Esophagus muscularis mucosa (tissue), 4 donors: ENCODE measurements at places on chromosomes 3 and 15. TPM values are rescaled to one million over a fixed set of nuclear protein-coding genes. Genes with fewer than 3 reads are reported as not detected.
A peak's percentile ranks its signal among the peaks of the same experiment; 100 is the strongest.

The PLA2G4F gene
- not detected for total RNA-seq

The MYD88 gene
- 25.0 TPM for total RNA-seq

The BCL2A1 gene
- 16.2 TPM for total RNA-seq

The ISL2 gene
- total RNA-seq: 5.0 TPM

The LRRC31 gene
- total RNA-seq: not detected

The MORC1 gene
- total RNA-seq: not detected

The ANKRD34C gene
- not detected for total RNA-seq

DNA sequence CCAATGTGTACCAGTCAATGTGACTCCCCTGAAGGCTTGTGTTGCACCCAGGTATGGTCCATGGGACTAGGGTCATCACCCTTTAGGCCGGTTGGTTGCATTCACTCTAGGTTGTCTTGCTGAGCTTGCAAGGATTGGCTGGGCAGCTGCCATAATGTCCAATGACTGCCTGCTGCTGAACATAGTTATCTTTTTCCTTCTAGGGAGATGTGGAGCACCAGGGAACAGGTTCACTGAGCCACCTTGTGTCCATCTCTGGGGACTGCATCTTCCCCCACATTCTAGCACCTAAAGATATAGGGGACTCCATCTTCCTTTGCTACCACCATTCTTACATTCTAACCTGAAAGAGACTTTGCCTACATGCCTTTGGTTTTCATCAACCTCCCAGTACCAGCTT lies 580.4 kb upstream of the TBL1XR1 start:
- DNase-seq: no peak
- no peaks in the 10 kb centered on the region for H3K27me3 ChIP-seq
- no peaks in the 10 kb centered on the region for H3K36me3 ChIP-seq
- no peak overlapping the region for H3K27ac ChIP-seq

- no peaks in the 10 kb centered on the region for H3K27me3 ChIP-seq
- H3K36me3 ChIP-seq: no peaks in the 10 kb centered on the region
- H3K4me1 ChIP-seq: no peaks in the 10 kb centered on the region
- H3K4me3 ChIP-seq: no peak overlapping the region
- no peak for DNase-seq
Observed at GRCh38 chr15:99052205-99052604, 44.6 kb upstream of the PGPEP1L start.

- H3K4me3 ChIP-seq: no peak overlapping the region
- H3K4me1 ChIP-seq: no peaks in the 10 kb centered on the region
- H3K27me3 ChIP-seq: no peaks in the 10 kb centered on the region
- no peak for DNase-seq
- no peak overlapping the region for H3K27ac ChIP-seq
Observed at GRCh38 chr3:71153713-71154112, 429.8 kb downstream of the FOXP1 start.

DNA sequence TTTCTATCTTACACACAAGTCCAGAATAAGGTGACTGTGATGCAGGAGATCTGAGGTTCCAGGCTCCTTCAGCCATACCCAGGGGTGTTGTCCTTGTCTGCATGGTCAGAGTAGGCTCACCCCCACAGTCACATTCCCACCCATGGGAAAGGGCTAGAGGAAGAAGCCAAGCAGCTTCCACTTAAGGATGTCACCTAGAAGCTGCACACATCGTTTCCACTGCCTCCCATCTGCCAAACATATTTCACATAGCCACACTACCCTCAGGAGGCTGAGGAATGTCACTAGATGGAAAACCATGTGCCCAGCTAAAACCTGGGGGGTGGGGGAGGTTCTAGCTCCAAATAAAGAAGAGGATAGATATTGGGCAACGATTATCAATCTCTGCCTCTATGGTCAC lies 58.1 kb downstream of the TMEM39A start:
- no peaks in the 10 kb centered on the region for H3K4me1 ChIP-seq
- no peaks in the 10 kb centered on the region for H3K27me3 ChIP-seq
- DNase-seq: peak; percentile 68
- no peak overlapping the region for H3K27ac ChIP-seq

GRCh38 chr15:59830873-59831272 lies 141.8 kb upstream of the BNIP2 start:
- no peak overlapping the region for H3K4me3 ChIP-seq
- H3K4me1 ChIP-seq: no peaks in the 10 kb centered on the region
- no peak for DNase-seq
- H3K36me3 ChIP-seq: no peaks in the 10 kb centered on the region
- H3K27ac ChIP-seq: no peak overlapping the region

- DNase-seq: no peak
- peaks cover 22% of the 10 kb centered on the region for H3K4me1 ChIP-seq
- H3K27ac ChIP-seq: no peak overlapping the region
- H3K36me3 ChIP-seq: no peaks in the 10 kb centered on the region
Observed at GRCh38 chr15:69590932-69591524, 138.4 kb downstream of the RPLP1 start.

DNA sequence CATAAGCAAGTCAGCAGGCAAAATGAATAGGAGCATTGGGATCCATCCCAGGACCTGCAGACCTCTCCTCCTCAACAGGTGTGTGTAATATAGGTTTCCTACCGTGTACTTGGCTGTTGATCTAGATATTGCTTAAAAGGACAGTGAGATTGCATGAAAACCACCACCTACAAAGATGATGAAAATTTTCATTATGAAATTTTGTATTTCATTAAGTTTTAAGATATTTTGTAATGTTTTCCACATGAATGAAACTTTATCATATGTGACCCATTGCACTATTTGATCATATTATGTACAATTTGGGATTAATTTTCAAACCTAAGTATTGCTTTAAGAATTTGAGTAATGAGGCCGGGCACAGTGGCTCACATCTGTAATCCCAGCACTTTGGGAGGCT lies 94.3 kb upstream of the TRPM1 start:
- H3K27me3 ChIP-seq: no peaks in the 10 kb centered on the region
- no peak for DNase-seq
- H3K36me3 ChIP-seq: no peaks in the 10 kb centered on the region
- no peak overlapping the region for H3K27ac ChIP-seq
- peaks cover 8% of the 10 kb centered on the region for H3K4me1 ChIP-seq

GRCh38 chr15:33671456-33671855 lies 296.8 kb upstream of the CHRM5 start:
- H3K36me3 ChIP-seq: no peaks in the 10 kb centered on the region
- no peak overlapping the region for H3K27ac ChIP-seq
- no peaks in the 10 kb centered on the region for H3K27me3 ChIP-seq
- no peak overlapping the region for H3K4me3 ChIP-seq
- H3K4me1 ChIP-seq: no peaks in the 10 kb centered on the region

GRCh38 chr15:73633991-73634495 lies 854 bp upstream of the NPTN start:
- no peak for DNase-seq
- H3K27me3 ChIP-seq: no peaks in the 10 kb centered on the region
- H3K36me3 ChIP-seq: no peaks in the 10 kb centered on the region
- H3K27ac ChIP-seq: peak overlapping the region; percentile 98

GRCh38 chr3:121957674-121958415 lies 63.6 kb downstream of the SLC15A2 start:
- H3K27me3 ChIP-seq: no peaks in the 10 kb centered on the region
- H3K36me3 ChIP-seq: no peaks in the 10 kb centered on the region
- no peak for DNase-seq
- H3K4me1 ChIP-seq: no peaks in the 10 kb centered on the region
- H3K27ac ChIP-seq: no peak overlapping the region

- H3K27me3 ChIP-seq: no peaks in the 10 kb centered on the region
- H3K4me1 ChIP-seq: no peaks in the 10 kb centered on the region
- no peak overlapping the region for H3K27ac ChIP-seq
- DNase-seq: no peak
- no peaks in the 10 kb centered on the region for H3K36me3 ChIP-seq
- no peak overlapping the region for H3K4me3 ChIP-seq
Observed at GRCh38 chr3:10647376-10647775, 142.0 kb upstream of the ATP2B2 start.

DNA sequence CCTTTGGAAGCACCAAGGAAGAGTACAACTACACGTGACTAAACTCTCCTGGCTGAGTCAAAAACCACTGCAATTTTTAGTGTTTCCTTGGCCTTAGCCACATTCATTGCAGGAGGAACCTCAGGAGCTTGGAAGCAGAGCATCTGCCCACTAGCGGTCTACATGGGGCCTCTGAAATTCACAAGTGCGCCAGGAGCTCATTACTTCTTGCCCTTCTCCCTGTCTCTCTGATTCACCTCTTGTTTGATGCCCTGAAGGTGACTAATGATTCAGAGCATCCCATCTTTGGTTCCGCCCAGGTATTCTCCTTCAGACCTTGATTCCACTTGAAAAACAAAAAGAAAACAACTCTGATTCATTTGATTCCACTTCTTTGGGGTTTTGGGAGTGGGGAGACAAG lies 201.1 kb upstream of the LPP start:
- H3K27ac ChIP-seq: no peak overlapping the region
- no peaks in the 10 kb centered on the region for H3K27me3 ChIP-seq
- H3K4me1 ChIP-seq: peaks cover 19% of the 10 kb centered on the region
- no peak for DNase-seq
- H3K4me3 ChIP-seq: no peak overlapping the region
- no peaks in the 10 kb centered on the region for H3K36me3 ChIP-seq

GRCh38 chr15:29070471-29071231 lies 184.9 kb downstream of the APBA2 start:
- H3K27me3 ChIP-seq: no peaks in the 10 kb centered on the region
- H3K36me3 ChIP-seq: no peaks in the 10 kb centered on the region
- H3K4me3 ChIP-seq: no peak overlapping the region
- H3K27ac ChIP-seq: no peak overlapping the region
- no peak for DNase-seq

GRCh38 chr3:126956866-126957650 lies 25.9 kb upstream of the PLXNA1 start:
- no peak overlapping the region for H3K4me3 ChIP-seq
- peaks cover 21% of the 10 kb centered on the region for H3K36me3 ChIP-seq
- no peak overlapping the region for H3K27ac ChIP-seq
- no peaks in the 10 kb centered on the region for H3K27me3 ChIP-seq

DNA sequence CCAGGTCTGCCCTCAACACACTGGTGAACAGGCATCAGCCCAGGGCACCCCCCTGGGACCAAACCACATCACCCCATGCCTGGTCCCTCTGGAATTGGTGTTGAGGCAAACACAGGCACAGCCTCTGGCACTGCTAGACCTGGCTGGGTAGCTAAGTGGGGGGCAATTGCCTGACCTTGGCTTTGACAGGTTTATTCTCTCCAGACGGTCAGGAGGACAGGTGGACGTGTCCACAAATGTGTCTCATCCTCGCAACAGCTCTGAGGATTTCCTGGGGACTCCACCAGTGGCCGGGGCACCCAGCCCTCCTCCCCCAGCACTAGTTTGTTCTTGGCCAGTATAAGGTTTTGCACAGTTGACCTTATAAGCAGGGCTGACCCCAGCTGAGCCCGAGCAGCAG lies 31.3 kb downstream of the TKT start:
- no peak for DNase-seq
- H3K27ac ChIP-seq: no peak overlapping the region
- H3K36me3 ChIP-seq: peaks cover 70% of the 10 kb centered on the region

DNA sequence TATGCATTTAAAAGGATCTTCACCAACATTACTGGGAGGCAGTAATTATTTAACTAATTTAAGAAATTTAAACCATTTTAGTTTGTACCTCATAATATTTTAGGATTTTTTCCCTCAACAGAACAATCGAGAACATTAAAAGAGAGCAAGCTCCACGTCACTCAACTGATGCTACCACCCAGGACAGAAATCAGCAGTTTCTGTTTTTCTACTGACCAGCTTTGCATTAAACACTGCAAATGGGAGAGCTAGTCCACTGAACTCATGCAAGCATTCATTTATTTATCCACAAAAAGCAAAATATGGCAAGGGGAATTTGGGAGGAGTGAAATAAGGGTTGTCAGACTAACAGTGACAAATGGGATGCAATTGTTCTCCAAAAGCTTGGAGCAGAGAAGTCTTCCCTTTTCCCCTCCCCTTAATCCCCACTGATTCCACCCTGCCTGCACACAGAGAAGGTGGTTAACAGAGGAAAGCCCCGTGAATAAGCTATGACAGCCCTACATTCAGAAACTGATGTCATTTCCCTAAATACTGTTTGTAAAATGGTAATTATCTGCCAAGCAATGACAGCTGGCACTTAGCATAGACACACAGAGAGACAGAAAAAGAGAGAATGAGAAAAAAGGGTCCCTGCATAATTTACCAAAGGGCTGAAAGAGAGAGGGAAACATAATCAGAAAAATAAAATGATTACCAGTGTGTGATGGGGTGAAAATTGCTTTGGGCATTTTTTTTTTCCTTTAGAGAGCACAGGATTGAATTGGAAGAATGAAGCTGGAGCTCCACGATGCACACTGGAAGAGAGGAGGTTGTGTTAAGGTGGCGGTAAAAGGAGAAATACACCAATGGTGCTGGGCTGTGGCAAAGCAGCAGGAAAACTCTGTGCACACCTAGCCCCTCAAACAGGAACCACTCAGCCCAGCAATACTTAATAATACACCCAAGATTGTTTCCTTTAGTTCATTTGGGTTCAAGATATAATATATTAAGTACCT lies 777.4 kb downstream of the TUSC7 start:
- H3K27me3 ChIP-seq: no peaks in the 10 kb centered on the region
- H3K4me3 ChIP-seq: no peak overlapping the region
- no peaks in the 10 kb centered on the region for H3K4me1 ChIP-seq
- no peaks in the 10 kb centered on the region for H3K36me3 ChIP-seq

DNA sequence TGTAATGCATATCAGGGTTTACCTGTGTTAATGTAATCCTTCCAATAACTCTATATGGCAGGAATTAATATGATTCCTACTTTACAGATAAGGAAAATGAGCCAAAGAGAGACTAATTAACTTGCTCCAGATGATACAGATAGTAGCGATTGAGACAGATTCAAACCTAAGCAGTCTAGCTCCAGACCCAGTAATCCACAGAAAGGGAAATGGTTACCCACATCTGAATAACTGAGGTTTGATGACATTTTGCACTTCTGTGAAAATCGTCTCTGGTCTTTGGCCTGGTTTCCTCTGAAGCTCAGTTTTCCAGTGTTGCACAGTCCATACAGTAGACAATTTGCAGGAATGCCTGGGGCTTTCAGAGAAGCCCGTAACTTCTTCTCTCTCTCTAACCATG lies 177.1 kb upstream of the UMPS start:
- H3K27ac ChIP-seq: no peak overlapping the region
- DNase-seq: no peak
- peaks cover 57% of the 10 kb centered on the region for H3K4me1 ChIP-seq
- H3K27me3 ChIP-seq: no peaks in the 10 kb centered on the region
- no peak overlapping the region for H3K4me3 ChIP-seq

GRCh38 chr15:76107169-76107568 lies 47.4 kb downstream of the TMEM266 start:
- no peaks in the 10 kb centered on the region for H3K27me3 ChIP-seq
- H3K4me1 ChIP-seq: no peaks in the 10 kb centered on the region
- H3K36me3 ChIP-seq: no peaks in the 10 kb centered on the region
- no peak for DNase-seq
- H3K4me3 ChIP-seq: no peak overlapping the region

- DNase-seq: no peak
- H3K27ac ChIP-seq: no peak overlapping the region
- no peaks in the 10 kb centered on the region for H3K36me3 ChIP-seq
- peaks cover 27% of the 10 kb centered on the region for H3K27me3 ChIP-seq
- peaks cover 32% of the 10 kb centered on the region for H3K4me1 ChIP-seq
Observed at GRCh38 chr3:50192124-50192523, 714 bp downstream of the GNAT1 start.

- H3K27ac ChIP-seq: no peak overlapping the region
- no peaks in the 10 kb centered on the region for H3K36me3 ChIP-seq
- DNase-seq: no peak
- H3K27me3 ChIP-seq: no peaks in the 10 kb centered on the region
- no peak overlapping the region for H3K4me3 ChIP-seq
Observed at GRCh38 chr15:36278219-36278618, 301.2 kb upstream of the CDIN1 start.
